ENCODE measurements at places on chromosomes 6 and 20.
A peak's percentile ranks its signal among the peaks of the same experiment; 100 is the strongest.

GRCh38 chr20:60482221-60483008 is 524.2 kb downstream of the CDH26 start:
- DNase-seq: no peak

GRCh38 chr6:135782546-135782945 is 69.0 kb upstream of the PDE7B start:
- DNase-seq: no peak

DNA sequence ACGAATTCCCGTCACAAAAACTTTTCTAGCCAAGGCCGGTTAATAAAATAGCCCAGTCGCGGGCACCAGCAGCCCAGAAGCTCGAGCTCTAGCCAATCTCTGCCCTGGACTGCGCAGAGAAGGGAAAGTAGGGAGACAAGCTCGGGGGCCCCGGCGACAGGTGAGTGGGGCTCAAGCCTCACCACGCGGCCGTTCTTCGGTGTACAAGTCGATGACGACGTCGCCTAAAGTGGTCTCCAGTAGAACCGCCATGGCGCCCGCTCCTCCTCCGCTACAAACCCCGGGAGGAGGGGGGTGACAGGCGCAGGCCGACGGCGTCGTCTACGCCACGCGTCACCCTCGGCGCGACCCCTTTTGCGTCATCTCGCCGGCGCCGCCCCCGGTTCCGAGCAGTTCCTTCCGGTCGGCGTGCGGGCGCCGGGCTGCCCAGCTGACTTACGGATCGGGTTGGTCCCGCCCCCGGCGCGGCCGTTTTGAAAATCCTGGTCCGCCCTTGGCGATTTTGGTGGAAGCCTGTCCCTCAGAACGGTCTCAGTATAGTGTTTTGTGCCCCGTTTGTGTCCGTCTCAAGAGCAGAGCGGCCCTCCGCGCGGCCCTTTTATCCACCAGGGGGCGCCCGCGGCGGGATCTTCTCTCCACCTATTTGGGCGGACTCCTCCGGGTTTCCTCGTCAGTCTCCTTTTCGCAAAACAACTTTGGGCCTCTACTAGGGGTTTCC is at the start of gene PPIL4:
Gene PPIL4, minus strand, starts transcription at position 290 of the 718 bp plus-strand sequence. Its CDS starts 38 bp downstream, at position 252.
- peak; percentile 98 for DNase-seq

- no peak for DNase-seq
These were observed 85.3 kb downstream of the MAP7 start for GRCh38 chr6:136464874-136465273.

DNA sequence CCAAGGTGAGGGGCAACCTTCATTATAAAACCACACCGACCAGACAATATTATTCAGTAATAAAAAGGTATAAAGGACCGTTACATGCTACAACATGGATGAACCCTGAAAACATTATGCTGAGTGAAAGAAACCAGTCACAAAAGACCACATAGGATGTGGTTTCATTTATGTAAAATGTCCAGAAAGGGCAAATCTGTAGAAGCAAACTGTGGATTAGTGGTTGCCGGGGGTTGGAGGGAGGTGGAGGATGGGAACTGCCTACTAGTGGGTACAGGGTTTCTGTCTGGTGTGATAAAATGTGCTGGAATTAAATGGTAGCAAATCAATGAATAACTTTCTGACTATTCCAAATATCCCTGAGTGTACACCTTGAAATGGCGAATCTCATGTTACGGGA is 10.2 kb upstream of the PRND start:
- DNase-seq: no peak

- no peak for DNase-seq
These were observed 109.4 kb downstream of the ATXN1 start for GRCh38 chr6:16651871-16652270.

- DNase-seq: no peak
These were observed 290.7 kb downstream of the PHF3 start for GRCh38 chr6:63926258-63926780.

DNA sequence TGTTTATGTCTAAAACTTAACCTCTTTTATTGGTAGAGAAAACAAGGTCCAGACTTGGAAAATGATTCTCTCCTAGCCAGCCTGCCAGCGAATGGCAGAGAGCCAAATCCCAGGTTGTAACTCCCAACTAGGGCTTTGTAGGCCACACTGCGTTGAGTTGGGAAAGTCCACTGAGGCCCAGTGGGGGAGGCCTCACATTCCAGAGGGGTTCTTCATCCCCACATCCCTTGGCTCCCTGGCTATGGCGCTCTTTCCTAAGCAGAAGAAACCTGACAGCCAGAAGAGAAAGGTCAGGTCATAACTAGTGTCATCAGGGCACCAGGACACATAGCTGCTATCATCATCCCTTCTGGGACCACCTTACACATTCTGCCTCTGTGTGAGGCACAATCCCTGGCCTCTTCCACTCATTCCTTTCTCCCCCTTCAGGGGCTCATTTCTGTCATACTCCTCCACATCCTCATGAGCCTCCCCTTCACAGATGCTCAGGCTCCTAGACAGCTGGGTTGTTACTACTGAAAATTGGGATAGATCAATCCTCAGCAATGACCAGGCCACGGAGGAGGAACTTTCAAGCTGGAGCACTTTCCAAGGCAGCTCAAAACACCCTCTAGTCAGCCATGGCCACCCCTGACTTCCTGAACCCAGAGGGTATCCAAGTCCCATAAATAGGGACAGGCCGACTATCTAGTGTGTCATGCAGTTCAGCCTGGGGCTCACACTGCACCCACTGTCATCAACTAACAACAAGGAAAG is 48.6 kb downstream of the TCP11 start:
- DNase-seq: no peak

DNA sequence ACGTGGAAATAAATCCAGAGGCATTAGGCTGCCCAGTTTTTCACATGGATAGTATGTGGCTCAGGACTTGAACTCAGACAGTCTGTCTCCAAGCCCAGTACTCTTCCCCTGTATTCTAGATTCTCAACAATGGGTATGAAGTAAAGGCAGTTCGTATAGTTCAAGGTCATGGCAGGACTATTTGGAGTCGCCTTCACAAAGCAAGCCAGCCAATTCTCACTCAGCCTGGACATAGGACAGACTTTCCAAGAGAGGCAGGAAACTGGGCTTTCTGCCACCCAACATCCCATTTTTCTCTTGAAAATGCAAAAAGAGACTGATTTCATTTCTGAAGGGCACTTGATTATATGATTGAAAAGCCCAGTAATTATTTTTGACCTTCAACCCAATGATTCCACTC is 111.0 kb downstream of the EDN1 start:
- no peak for DNase-seq

GRCh38 chr6:168027521-168027920 is 30.1 kb downstream of the KIF25 start:
- no peak for DNase-seq

DNA sequence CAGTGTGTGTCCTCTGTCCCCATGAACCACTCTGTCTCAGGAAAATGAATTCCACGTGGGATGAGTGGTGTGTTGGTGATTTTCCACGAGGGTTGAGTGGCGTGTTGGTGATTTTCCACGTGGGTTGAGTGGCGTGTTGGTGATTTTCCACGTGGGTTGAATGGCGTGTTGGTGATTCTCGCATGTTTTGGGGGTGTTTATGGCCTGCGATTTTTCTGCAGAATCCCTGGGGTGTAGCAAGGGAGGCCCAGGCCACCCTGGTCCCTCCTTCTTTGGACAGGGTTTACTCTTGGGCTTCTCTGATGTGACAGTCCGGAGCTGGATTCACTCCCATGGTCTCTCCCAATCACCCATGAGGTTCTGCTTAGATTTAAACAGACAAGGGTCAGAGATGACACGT is 90.6 kb upstream of the FRMD1 start:
- DNase-seq: no peak

GRCh38 chr20:40109136-40109535 is 579.9 kb downstream of the MAFB start:
- DNase-seq: no peak

DNA sequence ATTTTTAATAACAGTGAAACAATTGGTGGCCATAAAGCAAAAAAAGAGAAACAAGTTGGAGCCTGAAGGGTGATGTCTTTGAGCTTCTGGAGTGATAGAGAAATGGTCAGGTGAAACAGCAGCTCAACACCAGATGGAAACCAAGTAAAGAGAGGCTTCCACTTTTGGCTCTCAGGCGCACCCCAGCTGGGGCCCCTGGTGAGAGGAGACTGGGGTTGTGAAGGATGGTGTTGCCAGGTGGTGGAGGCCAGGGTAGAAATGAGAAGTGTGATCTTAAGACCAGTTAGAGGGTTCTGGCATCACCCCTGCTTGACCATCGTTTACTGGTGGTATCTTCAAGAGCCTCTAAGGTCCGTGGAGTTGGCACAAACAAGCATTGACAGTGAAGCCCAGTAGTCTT is 126.0 kb upstream of the AKIRIN2 start:
- no peak for DNase-seq

DNA sequence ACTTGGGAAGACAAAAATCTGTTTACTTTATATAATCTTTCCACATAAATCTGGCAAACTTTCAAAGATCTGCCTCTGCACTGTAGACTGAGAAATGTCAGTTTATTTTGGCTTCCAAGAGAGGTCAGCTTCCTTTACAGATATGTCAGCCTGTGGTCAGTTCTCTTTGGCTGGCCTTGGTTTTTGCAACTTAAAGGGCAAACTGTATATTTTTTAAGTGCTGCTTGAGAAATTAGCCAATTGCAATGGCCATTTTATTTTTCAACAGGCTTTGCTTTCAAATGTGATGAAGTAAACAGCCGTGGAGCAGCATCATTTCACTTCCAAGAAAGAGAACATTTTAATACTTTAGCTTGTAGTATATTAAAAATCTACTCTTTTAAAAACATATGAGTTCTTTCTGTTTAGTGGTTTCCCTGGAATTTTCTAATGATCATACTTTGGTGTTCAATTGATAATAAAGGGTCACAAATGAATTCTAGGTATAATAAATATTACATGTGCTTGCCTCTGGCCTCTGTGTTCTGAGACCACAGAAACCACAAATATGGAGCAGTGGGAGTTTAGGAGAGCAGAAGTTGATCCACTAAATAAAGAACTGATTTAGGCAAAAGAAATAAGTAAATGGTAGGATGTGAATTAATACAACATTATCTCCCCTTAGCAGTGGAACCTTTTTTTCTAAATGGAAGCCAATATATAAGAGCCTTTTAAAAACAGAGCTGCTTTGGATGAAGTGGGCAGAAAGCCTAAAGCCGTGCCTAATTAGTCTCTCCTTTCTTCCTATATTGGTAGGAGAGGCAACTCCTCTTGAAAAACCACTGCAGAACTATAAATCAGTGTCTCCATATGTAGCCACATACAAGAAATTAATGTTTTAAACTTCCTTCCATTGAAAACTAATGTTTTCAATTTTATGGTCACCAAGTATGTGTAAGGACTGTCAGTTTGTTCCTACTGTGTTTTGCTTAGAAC is 16.2 kb downstream of the ADGRB3 start:
- no peak for DNase-seq

DNA sequence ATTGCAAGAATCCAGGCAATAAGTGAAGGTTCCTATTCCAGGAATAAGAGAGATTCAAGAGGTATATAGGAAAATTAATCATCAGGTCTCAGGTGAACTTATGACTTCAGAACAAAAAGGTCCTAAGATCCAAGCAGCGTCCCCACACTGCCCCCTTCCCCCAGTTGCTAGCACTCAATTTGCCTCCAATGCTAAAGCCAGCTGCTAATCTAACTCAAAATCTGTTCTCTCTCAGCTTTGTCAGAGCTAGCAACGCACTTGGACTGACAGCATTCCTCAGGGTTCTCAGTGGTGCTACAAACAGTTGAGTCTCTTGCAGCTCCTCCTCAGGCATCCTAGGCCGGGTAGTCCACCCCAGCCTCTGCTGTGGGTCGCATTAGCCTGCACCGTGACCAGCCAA is 148.3 kb downstream of the RFX6 start:
- peak; percentile 31 for DNase-seq

- DNase-seq: no peak
These were observed 81.2 kb downstream of the DACT2 start for GRCh38 chr6:168238159-168238909.

DNA sequence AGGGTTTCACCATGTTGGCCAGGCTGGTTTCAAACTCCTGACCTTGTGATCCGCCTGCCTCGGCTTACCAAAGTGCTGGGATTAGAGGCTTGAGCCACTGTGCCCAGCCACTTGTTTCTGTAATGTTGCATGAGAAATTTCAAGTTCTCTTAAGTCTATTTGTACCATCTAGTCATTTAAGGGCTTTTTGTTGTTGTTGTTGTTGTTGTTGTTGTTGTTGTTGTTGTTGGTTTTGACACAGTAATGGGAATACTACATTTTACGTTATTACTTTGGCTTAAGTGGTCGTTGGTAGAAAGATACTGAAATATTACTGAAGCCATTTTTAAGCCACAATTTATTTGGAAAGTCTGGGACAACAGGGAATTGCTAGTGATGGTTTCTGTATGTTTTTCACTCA is 52.0 kb downstream of the CSE1L start:
- no peak for DNase-seq

GRCh38 chr6:30781743-30782424 is 37.5 kb upstream of the IER3 start:
- DNase-seq: peak; percentile 45

DNA sequence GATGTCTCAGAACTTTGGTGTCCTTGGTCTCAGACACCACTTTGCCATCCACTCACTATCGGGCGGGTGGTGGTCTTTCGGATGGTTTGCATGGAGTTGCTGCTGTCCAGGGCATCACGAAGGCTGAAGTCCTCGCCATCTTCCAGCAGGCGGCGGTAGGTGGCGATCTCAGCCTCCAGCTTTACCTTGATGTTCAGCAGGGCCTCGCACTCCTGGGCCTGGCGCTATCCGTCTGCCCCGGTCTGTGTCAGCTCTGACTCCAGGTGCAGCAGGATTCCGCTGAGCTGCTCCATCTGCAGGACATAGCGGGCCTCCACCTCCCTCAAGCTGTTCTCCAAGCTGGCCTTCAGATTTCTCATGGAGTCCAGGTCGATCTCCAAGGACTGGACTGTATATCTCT is 36.0 kb downstream of the ZNF311 start:
- peak; percentile 66 for DNase-seq

- DNase-seq: peak; percentile 83
These were observed 6.8 kb upstream of the SULF2 start for GRCh38 chr20:47792021-47792618.

- no peak for DNase-seq
These were observed 96.1 kb upstream of the ARMC2 start for GRCh38 chr6:108751851-108752732.

DNA sequence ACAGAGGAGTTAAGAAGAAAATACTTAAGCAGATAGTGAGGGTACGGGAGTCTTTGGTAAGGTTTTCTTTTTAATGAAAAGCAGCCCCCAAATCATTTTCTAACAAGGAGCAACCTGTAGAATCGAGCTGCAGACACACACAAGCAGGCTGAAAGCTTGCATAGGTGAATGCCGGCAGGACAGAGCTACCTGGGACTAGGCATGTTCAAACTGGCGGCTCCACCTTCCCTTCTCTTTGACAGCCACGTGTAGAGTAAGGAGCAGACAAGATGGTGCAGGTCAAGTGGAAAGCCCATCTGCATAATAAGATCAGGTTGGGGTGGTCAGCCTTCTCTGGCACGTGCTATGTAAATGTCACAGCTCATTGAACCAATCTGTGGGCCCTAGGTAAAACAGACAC is 1292.4 kb downstream of the EPHA7 start:
- DNase-seq: no peak

- no peak for DNase-seq
These were observed 14.1 kb upstream of the TENT5A start for GRCh38 chr6:81766482-81767069.

- no peak for DNase-seq
These were observed 3.7 kb downstream of the AK9 start for GRCh38 chr6:109687271-109687761.
